ENCODE measurements at places on chromosomes 6 and 20.

DNA sequence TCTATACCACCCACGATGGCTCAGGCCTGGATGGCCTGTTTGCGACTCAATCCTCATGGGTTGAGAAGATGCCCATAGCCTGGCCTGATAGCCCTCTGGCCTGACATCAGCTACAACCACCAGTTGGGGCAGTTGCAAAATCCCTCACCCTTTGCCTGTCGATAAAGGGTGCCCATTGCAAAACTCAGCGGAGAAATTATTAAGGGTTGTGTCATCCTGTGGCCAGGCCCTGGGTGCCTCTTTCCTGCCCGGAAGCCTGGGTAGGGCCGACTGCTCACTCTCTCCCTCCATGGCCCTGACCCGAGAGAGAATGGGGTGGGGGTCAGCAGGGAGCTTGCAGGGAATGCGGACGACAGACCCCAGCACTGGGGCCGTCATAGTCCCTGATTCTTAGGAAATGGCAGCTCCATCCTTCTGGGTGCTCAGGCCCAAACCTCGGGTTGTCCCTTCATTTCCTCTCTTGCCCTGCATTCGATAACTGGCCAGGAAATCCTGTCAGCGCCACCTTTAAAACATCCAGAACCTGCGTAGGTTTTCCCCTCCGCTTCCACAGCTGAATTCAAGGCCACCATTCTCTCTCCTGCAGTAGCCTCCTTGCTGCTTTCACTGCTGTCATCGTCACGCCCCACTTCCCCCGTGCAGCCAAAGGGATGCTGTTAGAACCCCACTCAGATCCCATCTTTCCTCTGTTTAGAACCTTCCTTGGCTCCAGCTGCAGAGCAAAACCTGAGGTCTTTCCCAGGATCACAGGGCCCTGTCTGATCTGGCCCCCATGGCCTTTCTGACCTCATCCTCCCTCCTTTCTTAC, 31.1 kb downstream of the CEBPB start:
- DNase-seq = no peak

GRCh38 chr6:118444796-118445195, 103.3 kb upstream of the PLN start:
- DNase-seq = no peak

DNA sequence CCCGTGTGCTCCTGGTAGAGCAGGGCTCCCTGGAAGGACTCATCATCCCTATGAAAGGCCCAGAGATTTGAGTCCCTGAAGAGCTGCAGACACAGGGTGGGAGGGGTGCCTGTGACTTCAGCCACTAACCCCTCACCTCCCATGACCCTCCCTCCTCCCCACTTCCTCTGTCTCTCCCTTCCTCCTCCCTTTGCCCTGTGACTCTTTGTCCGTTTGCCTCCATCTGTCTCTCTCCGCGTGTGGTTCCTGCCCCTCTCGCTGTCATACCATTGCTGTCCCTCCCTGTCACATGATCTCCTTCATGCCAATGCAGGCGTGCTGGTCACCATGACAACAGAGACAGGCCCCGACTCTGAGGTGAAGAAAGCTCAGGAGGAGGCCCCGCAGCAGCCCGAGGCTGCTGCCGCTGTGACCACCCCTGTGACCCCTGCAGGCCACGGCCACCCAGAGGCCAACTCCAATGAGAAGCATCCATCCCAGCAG, 19.0 kb downstream of the EPB41L1 start:
- no peak for DNase-seq

DNA sequence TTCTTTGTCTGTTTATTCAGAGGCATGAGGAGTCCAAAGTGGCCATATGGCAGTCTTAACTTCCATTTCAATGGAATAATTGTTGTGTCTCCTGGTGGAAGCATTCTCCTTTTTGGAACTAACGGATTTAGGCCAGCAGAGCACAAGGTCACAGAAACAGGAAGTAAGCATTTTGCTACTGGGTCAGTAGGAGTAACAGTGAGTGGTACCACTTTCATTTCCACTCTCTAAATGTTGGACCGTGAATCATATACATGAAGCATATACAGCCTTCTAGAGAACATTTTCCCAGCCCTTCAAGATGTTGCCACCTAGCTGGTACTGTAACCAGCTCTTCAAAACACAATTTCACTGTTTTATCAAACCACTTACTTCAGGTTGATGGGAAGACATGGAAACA, 182.8 kb downstream of the EYS start:
- no peak for DNase-seq

- DNase-seq = no peak
Observed at GRCh38 chr20:12833861-12834260, 174.9 kb upstream of the SPTLC3 start.

DNA sequence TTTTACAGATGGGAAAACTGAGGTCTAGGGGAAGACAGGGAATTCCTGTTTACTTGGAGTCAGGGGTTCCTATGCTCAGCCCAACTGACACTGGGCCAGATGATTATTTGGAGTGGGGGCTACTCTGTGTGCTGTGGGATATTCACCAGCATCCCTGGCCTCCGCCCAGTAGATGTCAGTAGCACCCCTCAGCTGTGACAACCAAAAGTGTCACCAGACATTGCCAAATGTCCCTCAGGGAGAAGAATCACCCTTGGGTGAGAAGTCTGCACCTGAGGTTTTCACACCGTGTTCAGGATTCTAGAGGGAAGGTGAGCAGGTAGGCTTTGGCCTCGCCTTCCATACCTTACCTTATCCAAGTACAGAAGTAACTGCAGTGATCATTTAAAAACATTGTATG, 27.6 kb downstream of the CDH26 start:
- DNase-seq = no peak

- DNase-seq = no peak
Observed at GRCh38 chr20:53171065-53171464, 198.9 kb downstream of the TSHZ2 start.

GRCh38 chr6:113662093-113662665, 195.0 kb upstream of the MARCKS start:
- no peak for DNase-seq

- DNase-seq = no peak
Observed at GRCh38 chr20:47099093-47099492, 204.4 kb downstream of the EYA2 start.

GRCh38 chr6:37511910-37512399, 12.3 kb upstream of the CCDC167 start:
- no peak for DNase-seq

DNA sequence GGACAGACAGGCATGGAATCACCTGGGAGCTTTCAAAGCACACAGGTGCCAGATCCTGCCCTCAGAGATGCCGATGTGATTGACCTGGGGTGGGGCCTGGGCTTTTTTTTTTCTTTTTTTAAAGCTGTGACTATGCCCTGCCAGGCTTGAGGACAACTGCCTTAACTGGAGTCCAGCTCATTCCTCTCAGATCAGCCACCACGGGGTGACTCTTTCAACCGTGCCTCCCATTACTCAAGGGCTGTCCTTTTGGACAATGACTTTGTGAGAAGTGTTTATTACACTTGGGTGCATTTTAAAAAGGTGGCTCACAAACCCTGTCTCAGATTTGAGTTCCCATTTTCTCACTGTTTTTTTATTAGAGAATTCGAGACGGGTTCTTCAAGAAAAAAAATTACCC, 57.1 kb upstream of the RALY start:
- no peak for DNase-seq

DNA sequence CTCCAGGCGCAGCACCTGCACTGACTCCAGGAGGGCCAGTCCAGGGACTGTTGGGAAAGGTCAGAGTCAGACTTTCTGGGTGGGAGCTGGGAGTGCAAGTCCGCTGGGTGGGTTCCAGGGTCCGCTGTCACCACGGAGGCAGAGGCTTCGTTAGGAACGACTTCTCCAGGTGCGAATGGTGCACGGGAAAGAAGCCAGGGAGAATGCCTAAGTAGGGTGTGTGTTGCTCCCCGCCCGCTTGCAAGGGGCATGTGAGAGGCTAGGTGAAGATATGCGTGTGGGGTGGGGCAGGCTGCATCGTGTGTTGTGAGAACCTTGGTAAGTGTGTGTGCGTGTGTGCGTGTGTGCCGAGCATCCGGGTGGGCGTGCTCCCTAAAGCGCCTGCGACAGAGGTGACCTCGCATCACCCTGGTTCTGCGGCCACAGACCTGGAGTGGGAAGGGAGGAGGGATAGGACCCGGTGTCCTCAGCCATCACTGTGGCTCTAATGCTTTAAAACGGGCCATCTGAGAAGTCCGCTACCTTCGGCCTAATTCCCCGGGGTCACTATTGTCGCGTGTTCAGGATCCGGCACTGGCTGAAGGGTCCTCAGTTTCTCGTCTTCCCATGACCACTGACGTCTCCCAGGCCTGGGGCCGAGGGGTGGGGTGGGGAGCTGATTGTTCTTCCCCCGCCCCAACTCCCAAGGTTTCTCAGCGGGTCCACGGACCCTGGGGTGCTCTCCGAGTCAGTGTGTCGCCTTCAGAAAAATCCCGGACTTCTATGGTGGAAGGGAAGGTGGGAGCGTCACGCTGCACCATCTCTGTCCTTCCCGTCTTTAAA, 6.1 kb downstream of the SLC32A1 start:
- DNase-seq = no peak

- DNase-seq = no peak
Observed at GRCh38 chr6:56540232-56541029, 102.3 kb downstream of the DST start.

- DNase-seq = no peak
Observed at GRCh38 chr6:155267411-155267810, 3.6 kb downstream of the CLDN20 start.

GRCh38 chr6:7073082-7073820, 34.5 kb upstream of the RREB1 start:
- no peak for DNase-seq

- no peak for DNase-seq
Observed at GRCh38 chr6:107821591-107821990, 2.5 kb downstream of the SCML4 start.

DNA sequence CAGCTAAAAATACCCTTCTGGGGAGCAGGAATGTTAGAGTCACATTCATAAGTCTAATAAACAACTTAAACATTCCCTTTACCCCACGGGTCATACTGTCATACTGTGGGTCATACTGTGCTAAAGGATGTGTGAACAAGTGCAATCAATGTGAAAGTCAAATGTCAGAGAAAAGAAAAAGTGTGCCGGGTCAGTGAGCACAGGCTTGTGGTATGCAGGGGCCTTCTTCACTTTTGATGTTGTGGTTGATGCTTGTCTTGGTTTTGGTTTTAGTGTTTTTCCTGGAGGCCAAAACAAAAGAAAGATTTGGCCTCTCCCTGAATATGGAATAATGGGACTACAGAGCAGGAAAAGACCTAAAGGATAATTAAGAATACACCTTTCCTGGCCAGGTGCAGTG, 267.9 kb upstream of the PLN start:
- no peak for DNase-seq

- DNase-seq = no peak
Observed at GRCh38 chr6:11462742-11463397, 74.7 kb upstream of the TMEM170B start.

DNA sequence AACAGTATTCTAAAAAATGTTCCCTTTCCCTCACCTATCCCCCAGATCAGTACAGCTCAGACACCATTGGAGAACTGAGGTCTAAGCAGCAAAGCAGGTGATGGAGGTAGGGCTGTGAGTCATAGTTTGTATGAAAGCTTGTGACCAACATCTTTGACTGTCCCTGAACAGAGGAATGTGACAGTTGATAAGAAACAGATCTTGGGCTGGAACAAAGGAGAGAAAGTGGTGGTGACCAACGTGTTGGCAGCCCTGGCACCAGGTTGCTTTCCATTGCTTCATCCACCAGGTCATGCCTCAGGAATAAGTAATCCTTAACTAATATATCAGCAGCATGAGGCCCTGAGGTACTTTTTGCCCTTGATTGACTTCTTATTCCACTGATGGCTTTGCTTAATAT, 19.9 kb upstream of the CRIP3 start:
- no peak for DNase-seq

- DNase-seq = no peak
Observed at GRCh38 chr20:38325905-38326304, 20.4 kb upstream of the LBP start.

DNA sequence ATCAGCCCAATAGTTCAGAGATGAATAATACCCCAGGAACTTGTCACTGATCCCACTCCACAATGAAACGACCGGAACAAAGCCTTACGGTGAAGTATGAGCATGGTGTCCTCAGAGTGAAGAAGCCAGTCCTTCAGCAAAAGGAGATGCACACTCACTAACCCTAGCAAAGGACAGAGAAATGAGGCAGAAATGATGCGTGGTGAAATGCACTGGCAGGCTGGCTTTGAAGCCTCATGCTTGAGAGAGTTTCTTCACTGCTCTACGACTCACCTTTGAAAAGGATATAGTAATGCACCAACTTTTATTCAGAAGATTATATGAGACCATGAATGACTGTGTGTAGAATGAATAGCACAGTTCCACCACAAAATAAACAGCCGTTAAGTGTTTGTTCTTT, 74.8 kb downstream of the PHACTR1 start:
- DNase-seq = no peak

DNA sequence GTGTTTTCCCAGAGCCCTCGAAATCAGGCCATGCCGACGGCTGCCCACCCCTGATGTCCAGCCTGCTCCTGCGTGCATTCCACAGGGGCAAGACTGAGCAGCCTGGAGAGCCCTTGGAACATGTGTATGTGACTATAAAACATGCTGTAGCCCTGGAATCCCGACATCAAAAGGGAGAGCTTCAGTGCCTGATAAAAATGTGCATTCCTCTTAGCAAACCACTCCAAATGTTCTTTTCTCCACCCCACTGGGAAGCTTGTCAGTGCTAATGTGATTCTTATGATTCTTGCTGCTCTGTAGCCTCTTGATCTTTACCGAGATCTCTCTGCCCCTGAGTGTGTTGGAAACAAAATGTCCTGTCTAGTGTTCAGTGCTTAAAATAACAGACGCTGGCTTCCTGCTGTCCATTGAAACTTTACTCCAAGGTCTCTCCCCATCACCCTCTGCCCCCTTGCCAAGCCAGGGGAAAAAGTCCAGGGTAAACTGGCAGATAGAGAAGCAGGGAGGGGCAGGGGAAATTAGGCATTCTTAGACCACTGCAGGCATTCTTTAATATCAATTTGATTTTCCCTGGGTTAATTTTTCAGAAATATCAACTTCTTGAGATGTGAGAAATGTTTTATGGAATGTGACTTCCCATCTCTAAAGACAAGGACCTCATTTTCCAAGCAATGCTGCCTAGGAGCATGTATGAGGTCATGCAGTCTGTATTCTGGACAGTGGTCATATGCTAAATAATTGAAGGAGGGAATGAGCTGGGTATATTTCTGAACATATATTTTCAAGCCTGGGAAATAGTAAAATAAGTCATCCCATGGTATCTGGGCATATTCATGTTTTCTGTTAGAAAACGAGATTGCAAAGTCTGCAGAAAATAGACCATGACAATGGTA, 73.8 kb upstream of the ISM1 start:
- no peak for DNase-seq

- DNase-seq = no peak
Observed at GRCh38 chr6:4021854-4022695, 56.9 kb downstream of the FAM217A start.

- no peak for DNase-seq
Observed at GRCh38 chr6:91786474-91787184, 1199.8 kb upstream of the MAP3K7 start.

Measured in activated CD4-positive, alpha-beta T cell treated with anti-CD3 and anti-CD28 coated beads, Interleukin-2, amount 50 U/mL, for 1 hour (primary cell).